T-cell (primary cell): ENCODE measurements at places on chromosomes 11 and 22. TPM values are rescaled to one million over a fixed set of nuclear protein-coding genes. Genes with fewer than 3 reads are reported as not detected.

DNA sequence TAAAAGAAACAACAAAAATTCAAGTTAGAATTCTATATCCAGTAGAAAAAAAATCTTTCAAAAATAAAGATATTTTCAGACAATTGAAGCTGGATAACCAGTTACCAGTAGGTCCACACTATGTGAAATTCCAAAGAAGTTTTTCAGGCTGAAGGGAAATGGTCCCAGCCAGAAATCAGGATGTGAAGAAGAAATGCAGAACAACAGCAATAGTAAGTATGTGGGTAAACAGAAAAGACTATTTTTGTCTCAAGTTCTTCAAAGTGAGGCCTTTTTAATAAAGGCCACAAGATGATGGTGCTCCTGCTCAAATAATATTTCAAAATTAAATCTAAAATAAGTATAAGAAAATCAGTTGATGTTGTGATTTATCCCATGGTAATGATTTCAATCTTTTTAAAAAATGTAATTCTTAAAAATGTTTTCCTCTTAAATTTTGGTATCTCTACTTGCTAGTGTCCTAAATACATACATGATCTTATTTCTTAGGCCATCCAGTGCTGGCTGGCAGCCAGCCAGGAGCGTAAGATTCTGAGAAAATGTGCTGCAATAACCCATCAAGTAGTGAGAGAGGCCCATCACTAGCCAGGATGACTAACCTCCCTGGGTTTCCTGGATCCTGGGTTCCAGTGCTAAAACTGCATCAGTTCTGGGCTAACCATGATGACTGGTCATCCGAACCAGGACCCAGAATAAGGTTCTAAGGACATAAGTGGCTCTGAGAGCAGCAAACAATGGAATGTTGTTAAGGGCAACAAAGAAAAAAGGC is 15.6 kb upstream of the UCP3 start:
- no peaks in the 10 kb centered on the region for H3K27me3 ChIP-seq
- no peak overlapping the region for H3K27ac ChIP-seq
- DNase-seq, result no peak

GRCh38 chr11:128279866-128280265 is 307.5 kb downstream of the ETS1 start:
- no peaks in the 10 kb centered on the region for H3K27me3 ChIP-seq
- no peak for DNase-seq
- H3K27ac ChIP-seq, result no peak overlapping the region
- no peak overlapping the region for H3K4me3 ChIP-seq
- no peaks in the 10 kb centered on the region for H3K36me3 ChIP-seq

GRCh38 chr11:26149585-26149984 is 182.3 kb upstream of the ANO3 start:
- no peak overlapping the region for H3K4me3 ChIP-seq
- no peaks in the 10 kb centered on the region for H3K36me3 ChIP-seq
- no peak overlapping the region for H3K27ac ChIP-seq
- DNase-seq, result no peak
- no peaks in the 10 kb centered on the region for H3K4me1 ChIP-seq
- H3K27me3 ChIP-seq, result no peaks in the 10 kb centered on the region

- H3K36me3 ChIP-seq, result peaks cover 11% of the 10 kb centered on the region
- H3K4me3 ChIP-seq, result no peak overlapping the region
- H3K27me3 ChIP-seq, result peaks cover 28% of the 10 kb centered on the region
- peaks cover 7% of the 10 kb centered on the region for H3K4me1 ChIP-seq
Observed at GRCh38 chr11:60918939-60919265, 4.9 kb downstream of the TMEM109 start.

Gene ZNRF3
- 0.70 TPM for total RNA-seq
